PC-9 (cell line): ENCODE measurements at places on chromosomes 2 and 18. TPM values are rescaled to one million over a fixed set of nuclear protein-coding genes. Genes with fewer than 3 reads are reported as not detected.

The ANKRD30BL gene
- not detected in 2 replicates for total RNA-seq

The SNRNP200 gene
- 214 and 229 TPM in 2 replicates for total RNA-seq

The SLC11A1 gene
- total RNA-seq: 0.35 and 0.44 TPM in 2 replicates

The CHST10 gene
- total RNA-seq: not detected in 2 replicates

The HSPD1 gene
- total RNA-seq: 532 and 557 TPM in 2 replicates

The POTEI gene
- total RNA-seq: not detected in 2 replicates

The CCL20 gene
- not detected in 2 replicates for total RNA-seq

The EML4 gene
- total RNA-seq: 52.0 and 64.1 TPM in 2 replicates

The ALLC gene
- total RNA-seq: not detected in 2 replicates

The FOXI3 gene
- total RNA-seq: not detected in 2 replicates

The FOXD4L1 gene
- 0.28 and 0.43 TPM in 2 replicates for total RNA-seq

The TTL gene
- total RNA-seq: 25.4 and 26.1 TPM in 2 replicates

The SMARCAL1 gene
- 39.7 and 40.5 TPM in 2 replicates for total RNA-seq

The STRADB gene
- total RNA-seq: 24.0 and 32.1 TPM in 2 replicates

The ANKRD30B gene
- total RNA-seq: not detected in 2 replicates

The STPG4 gene
- total RNA-seq: 6.5 and 8.7 TPM in 2 replicates

The GAREM2 gene
- 0.96 and 1.7 TPM in 2 replicates for total RNA-seq

The REG1B gene
- total RNA-seq: not detected in 2 replicates

The CKAP2L gene
- 17.7 and 28.7 TPM in 2 replicates for total RNA-seq

The FKBP7 gene
- total RNA-seq: 3.8 and 6.1 TPM in 2 replicates

The ALK gene
- total RNA-seq: not detected in 2 replicates

The RPRM gene
- 2.1 and 2.9 TPM in 2 replicates for total RNA-seq

The CYP26B1 gene
- 0.55 and 1.3 TPM in 2 replicates for total RNA-seq

The ZC3H6 gene
- total RNA-seq: 9.1 and 10.0 TPM in 2 replicates

The ZNF521 gene
- total RNA-seq: not detected in 2 replicates

The APOB gene
- not detected in 2 replicates for total RNA-seq

The C1QL2 gene
- not detected in 2 replicates for total RNA-seq

The MDH1B gene
- total RNA-seq: 2.7 and 4.1 TPM in 2 replicates

The UPP2 gene
- not detected in 2 replicates for total RNA-seq

The KANSL1L gene
- total RNA-seq: 8.6 and 8.8 TPM in 2 replicates

The SLC5A7 gene
- total RNA-seq: not detected in 2 replicates

The TLX2 gene
- total RNA-seq: 3.1 and 3.8 TPM in 2 replicates

The DPYSL5 gene
- total RNA-seq: not detected in 2 replicates

The UGT1A3 gene
- total RNA-seq: 60.3 and 67.1 TPM in 2 replicates

The REG3A gene
- total RNA-seq: not detected in 2 replicates

The SCN9A gene
- 3.4 and 5.2 TPM in 2 replicates for total RNA-seq

The DOK6 gene
- not detected in 2 replicates for total RNA-seq

The SIX3 gene
- total RNA-seq: 1.4 TPM in 2 replicates

The CRYGC gene
- total RNA-seq: not detected in 2 replicates

The GYPC gene
- not detected in 2 replicates for total RNA-seq

The ANKRD62 gene
- 0.20 TPM in 1 of 2 replicates, not detected in the other for total RNA-seq

The RFTN2 gene
- not detected in 2 replicates for total RNA-seq

The MERTK gene
- 1.6 and 3.4 TPM in 2 replicates for total RNA-seq

The PROM2 gene
- 129 and 147 TPM in 2 replicates for total RNA-seq

The C18orf32 gene
- total RNA-seq: 11.3 and 19.2 TPM in 2 replicates

The CCNYL1 gene
- total RNA-seq: 21.8 and 24.8 TPM in 2 replicates

The RRM2 gene
- 90.4 and 105 TPM in 2 replicates for total RNA-seq

The DPP4 gene
- total RNA-seq: 0.35 and 0.48 TPM in 2 replicates

The MFSD6 gene
- 13.3 and 15.6 TPM in 2 replicates for total RNA-seq

The GPR35 gene
- total RNA-seq: 1.1 and 2.5 TPM in 2 replicates

The VSNL1 gene
- not detected in 2 replicates for total RNA-seq

The CNGA3 gene
- total RNA-seq: not detected in 2 replicates

The RPL37A gene
- total RNA-seq: 2,248 and 2,378 TPM in 2 replicates

The CCDC178 gene
- total RNA-seq: not detected in 2 replicates

The CCDC138 gene
- total RNA-seq: 9.5 and 10.1 TPM in 2 replicates

The FBXO41 gene
- total RNA-seq: 16.4 and 25.8 TPM in 2 replicates

The FOSL2 gene
- 46.0 and 60.0 TPM in 2 replicates for total RNA-seq
